M059J (cell line): ENCODE measurements at places on chromosomes 2 and 18.

GRCh38 chr2:237754626-237755248 lies 43.8 kb upstream of the RBM44 start:
- DNase-seq = no peak

- no peak for DNase-seq
These were observed 856 bp upstream of the PLA2R1 start for GRCh38 chr2:160063271-160063670.

DNA sequence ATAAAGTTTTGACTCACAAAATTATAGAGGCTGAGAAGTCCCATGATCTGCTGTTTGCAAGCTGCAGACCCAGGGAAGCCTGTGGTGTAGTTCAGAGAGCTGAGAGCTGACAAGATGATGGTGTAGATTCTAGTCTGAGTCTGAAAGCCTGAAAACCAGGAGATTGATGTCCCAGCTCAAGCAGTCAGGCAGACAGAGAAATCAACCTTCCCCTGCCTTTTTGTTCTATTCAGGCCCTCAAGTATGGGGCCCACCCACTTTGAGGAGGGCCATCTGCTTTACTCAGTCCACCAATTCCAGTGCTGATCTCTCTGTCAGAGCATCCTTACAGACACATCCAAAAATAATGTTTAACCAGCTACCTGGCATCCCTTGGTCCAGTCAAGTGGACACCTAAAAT lies 479.6 kb downstream of the STK39 start:
- DNase-seq = no peak

DNA sequence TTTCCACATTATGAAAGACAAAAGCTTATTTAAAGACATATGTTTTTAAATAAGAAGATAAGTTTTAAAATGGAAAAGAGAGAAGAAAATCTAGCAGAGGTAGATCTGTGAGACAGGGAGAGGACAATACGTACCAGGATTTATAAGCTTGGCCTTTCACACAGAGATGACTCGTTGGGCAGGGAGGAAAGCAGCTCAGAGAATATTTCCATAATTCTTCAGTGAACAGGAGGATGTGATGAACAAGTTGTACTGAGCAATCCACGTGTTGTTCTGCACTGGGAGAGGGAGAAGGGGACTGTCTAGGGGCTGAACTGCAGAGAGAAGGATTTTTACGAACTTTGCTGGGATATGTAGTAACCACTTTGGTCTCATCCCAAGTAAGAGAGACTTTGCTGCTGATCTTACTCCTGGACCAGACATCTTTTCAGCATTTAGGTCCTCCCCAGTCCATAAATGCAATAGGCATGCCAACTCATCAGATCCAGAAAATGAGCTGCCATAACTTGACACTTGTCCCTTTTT lies 162.5 kb upstream of the SETBP1 start:
- DNase-seq = peak; percentile 33

DNA sequence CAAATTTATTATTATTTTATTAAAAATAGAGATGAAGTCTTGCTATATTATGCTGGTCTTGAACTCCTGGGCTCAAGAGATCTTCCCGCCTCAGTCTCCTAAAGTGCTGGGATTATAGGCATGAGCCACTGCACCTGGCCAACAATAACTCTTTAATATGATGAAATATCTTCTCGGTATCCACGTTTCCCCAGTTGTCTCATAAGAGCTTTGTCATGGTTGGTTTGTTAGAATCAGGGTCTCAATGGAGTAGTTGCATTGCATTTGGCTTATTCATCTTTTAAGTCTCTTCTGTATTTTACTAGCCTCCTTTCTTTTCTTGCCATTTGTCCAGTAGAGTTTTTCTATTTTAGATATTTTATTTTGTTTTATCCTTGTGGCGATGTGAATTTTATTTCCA lies 32.7 kb upstream of the DLX2 start:
- DNase-seq = no peak

- DNase-seq = peak; percentile 25
These were observed 33.6 kb downstream of the PLCL1 start for GRCh38 chr2:197838036-197838435.

DNA sequence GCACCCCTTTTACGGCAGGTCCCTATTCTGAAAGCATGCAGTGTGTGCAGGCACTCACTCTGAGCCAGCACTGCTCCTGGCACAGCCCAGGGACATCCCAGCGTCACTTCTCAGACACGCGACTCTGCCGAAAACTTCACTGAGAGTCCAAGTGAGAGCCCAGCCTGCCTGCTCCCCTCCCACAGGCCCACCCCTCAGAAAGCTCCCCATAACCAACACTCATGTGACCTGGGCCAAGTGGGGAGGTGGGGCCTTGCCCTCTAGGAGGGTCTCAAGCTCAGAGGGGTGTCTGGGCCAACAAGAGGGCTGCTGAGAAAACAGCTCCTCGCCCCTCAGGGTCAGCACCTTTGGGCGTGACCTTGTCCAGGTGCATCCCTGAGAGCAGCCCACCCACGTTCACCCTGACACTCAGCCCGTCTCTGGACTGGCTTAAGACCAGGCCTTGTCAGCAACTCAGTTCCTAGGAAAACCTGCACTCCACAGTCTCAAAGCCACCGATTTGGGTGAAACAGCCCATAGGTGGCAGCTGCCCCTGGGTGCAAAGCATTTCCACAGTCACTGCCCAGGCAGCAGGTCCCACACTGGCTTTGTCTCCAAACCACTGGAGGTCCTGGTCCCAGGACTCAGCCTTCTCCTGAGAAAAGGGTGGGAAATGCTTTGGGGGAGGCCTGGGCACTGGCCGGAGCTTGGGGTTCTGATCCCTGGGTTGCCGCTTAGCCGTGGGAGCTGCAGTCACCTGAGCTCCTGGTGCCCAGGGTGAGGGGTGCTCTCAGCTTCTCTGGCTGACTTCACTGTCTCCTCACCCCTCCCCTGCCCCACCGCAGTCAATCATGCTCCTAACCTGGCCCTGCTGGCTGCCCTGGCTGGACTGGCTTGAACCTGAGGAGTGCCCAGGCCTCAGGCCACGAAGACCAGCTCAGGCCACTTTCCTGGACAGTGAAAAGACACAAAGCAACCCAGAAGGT lies 209.6 kb downstream of the HDAC4 start:
- no peak for DNase-seq

DNA sequence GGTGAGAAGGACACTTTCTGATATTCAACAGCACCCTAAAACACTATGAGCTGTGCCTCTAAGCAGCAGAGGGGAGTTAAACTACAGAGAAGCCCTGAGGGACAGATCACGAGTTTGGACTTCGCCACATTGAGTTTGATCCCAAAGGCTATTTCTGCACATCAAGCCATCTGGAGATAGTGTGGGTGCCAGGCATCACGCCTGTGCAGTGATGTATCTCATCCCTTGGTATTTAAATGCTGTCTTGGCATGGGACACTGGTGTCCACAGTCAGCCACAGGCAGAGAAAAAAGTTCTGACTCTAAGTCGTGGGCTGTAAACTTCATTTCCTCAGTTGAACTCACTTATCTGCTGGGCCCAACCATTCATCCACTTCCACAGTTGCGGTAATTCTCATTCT lies 742.3 kb upstream of the CELF4 start:
- no peak for DNase-seq

- DNase-seq = no peak
These were observed 115.2 kb upstream of the KLHL29 start for GRCh38 chr2:23269747-23270146.

GRCh38 chr2:190355968-190356644 lies 12.7 kb downstream of the INPP1 start:
- DNase-seq = no peak

DNA sequence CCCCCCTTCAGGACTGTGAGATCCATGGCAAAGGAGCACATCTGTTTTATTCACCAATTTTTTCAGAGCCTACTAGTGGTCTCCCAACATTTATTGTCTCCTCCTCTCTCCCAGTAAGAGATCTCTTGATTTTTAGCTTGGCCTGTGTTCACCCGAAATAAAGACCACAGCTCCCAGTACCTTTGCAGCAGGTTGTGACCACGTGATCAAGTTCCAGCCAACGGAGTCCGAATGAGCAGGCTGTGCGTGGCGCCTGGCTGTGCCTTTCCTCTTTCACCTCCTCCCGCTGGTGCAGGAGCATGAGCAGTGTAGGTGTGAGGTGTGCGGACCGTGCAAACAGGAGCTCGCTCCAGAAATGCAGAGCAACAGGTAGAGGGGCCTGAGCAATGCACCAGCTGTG lies 143.6 kb upstream of the GLI2 start:
- no peak for DNase-seq

- DNase-seq = no peak
These were observed 23.5 kb upstream of the RHOB start for GRCh38 chr2:20423359-20423758.

GRCh38 chr2:152611458-152612231 lies 105.6 kb downstream of the PRPF40A start:
- peak; percentile 50 for DNase-seq

DNA sequence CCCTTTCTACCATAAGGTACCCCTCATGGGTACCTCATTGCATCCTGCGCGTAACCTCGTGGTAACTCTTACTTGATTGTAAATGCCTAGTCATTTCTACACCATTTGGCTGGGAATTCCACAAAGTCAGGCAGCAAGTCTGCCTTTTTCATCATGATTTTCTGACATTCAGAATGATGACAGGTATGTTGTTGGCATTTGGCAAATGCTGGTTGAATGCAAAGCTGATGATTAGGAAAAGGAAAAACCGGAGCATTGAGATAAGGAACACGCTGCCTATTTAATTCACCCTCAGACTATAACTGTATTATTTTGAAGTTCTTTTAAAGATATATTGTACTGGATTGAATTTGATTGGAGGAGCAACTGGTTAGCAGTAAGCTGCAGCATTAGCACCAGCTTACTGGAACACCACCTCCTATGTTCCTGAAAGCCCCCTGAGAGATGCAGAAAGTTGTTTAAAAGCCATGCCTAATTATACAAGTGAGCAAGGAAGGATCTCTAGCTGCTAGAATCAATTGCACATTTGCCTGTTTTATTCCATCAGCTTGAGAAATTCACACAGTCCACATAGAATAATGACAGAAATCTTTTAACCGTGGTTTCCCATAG lies 520.1 kb downstream of the LRP1B start:
- DNase-seq = no peak

DNA sequence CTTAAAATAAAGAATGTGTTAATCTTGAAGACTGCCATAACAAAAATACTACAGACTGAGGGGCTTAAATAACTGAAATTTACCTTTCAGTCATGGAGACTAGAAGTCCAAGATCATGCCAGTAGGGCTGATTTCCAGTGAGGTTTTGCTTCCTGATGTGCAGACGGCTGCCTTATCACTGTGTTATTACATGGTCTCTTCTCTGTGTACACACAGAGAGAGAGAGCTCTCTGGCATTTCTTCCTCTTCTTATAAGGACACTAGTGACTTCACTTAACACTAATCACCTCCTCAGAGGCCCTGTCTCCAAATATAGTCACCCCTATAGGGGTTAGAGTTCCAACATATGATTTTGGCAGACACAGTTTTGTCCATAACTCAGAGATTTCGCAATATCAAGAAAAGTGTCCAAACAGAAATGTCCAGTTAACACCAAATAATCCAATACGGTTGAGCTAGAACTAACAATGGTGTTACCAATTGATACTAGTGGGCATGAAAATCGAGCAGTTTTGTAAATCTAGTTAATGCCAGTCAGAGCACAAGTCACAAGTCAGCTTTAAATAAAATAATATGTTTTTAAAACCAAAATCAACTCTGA lies 399.8 kb downstream of the ADCYAP1 start:
- DNase-seq = no peak

GRCh38 chr18:58310517-58310916 lies 266.5 kb downstream of the NEDD4L start:
- DNase-seq = no peak

GRCh38 chr2:150789376-150789905 lies 302.0 kb upstream of the RND3 start:
- DNase-seq = no peak

DNA sequence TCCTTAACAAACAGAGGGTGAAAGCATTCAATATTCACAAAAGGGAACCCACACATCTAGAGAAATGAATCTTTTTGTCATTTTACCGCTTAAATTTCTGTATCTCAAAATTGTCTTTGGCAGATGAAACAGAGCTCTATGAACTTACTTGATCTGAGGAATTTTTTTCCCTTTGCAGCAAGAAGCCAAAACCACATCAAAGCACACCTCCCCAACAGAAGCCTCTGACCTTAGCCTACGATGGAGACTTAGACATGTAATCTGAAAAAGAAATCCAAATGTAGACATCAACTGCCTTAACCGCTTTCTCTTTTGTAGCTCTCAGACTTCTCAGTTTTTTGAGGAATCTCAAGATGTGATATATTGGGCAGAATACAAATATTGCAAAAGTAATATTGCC lies 287.9 kb upstream of the HNMT start:
- no peak for DNase-seq

- peak; percentile 59 for DNase-seq
These were observed 42.1 kb downstream of the RAPH1 start for GRCh38 chr2:203492965-203493364.

GRCh38 chr18:48919547-48919946 lies 31.2 kb downstream of the SMAD7 start:
- DNase-seq = no peak

- DNase-seq = peak; percentile 31
These were observed 887 bp upstream of the ZNF396 start for GRCh38 chr18:35377875-35378573.

DNA sequence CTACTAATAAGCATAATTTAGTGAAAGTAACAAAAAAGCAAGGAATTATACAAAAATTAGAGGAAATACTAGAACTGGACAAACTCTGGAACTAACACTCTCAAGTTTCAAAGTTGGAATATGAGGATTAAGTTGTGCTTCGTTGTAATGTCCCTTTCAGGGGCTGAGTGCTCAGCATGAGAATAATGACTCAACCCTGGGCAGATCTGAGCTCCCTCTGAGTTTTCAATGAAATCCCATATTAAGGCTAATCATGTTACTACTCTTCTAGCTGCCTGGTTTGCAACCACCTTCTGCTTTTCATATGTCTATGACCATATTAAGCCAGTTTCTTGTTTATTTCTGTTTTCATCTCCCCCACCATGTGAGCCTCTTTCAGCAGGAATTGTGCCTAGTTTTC lies 274.9 kb upstream of the LRRTM4 start:
- DNase-seq = no peak

DNA sequence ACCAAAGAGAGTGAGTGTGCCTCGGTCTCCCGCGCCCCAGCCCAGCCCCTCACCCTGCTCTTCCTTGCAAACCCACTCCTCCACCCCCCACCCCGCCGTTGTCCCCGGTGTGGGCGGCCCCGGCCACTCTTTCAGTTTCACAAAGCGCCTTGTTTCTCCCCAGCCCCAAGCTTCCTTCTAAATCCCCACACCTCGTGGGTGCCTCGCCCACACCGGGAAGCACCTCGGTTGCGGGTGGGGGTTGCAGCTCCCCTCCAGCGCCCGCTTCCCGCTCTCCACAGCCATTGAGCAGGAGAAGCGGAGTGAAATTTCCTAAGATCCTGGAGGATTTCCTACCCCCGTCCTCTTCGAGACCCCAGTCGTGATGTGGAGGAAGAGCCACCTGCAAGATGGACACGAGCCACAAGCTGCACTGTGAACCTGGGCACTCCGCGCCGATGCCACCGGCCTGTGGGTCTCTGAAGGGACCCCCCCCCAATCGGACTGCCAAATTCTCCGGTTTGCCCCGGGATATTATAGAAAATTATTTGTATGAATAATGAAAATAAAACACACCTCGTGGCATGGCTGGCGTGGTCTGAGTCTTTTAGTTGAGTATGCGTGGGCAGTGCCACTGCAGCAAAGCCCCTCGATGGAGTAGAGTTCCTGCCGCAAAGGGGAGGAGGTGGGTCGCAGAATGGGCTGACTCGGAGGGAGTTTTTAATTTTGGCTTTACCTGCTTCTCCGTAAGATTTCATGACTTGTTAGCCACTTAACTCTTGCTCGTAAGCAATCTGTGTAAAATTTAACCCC lies 848 bp downstream of the TMSB10 start:
- no peak for DNase-seq

- DNase-seq = no peak
These were observed 68.7 kb upstream of the WIPF1 start for GRCh38 chr2:174666312-174666711.

- DNase-seq = no peak
These were observed 78.5 kb upstream of the GLS start for GRCh38 chr2:190802129-190802528.
